PC-3 (cell line): ENCODE measurements at places on chromosomes 13 and 19. TPM values are rescaled to one million over a fixed set of nuclear protein-coding genes. Genes with fewer than 3 reads are reported as not detected.

The SELENOV gene
- not detected in 2 replicates for total RNA-seq

The POLR2E gene
- 335 and 375 TPM in 2 replicates for total RNA-seq

The ZNF471 gene
- total RNA-seq, result 0.07 and 0.23 TPM in 2 replicates

The CGB2 gene
- total RNA-seq, result not detected in 2 replicates

The N4BP2L2 gene
- 31.7 and 51.4 TPM in 2 replicates for total RNA-seq

The JUND gene
- total RNA-seq, result 151 and 157 TPM in 2 replicates

The PEAK3 gene
- not detected in 2 replicates for total RNA-seq

The CTU1 gene
- 29.0 and 40.8 TPM in 2 replicates for total RNA-seq

The ZNF540 gene
- 0.22 TPM in 1 of 2 replicates, not detected in the other for total RNA-seq

The COG3 gene
- total RNA-seq, result 28.8 and 30.8 TPM in 2 replicates

The SIGLEC9 gene
- not detected in 2 replicates for total RNA-seq

The NTN5 gene
- total RNA-seq, result 0.18 and 0.81 TPM in 2 replicates

The CPB2 gene
- total RNA-seq, result not detected in 2 replicates
